ENCODE measurements at places on chromosomes 13 and 19. TPM values are rescaled to one million over a fixed set of nuclear protein-coding genes. Genes with fewer than 3 reads are reported as not detected.

CLPTM1 gene
- total RNA-seq: 26.1 TPM

DNAJC15 gene
- total RNA-seq: 29.4 TPM

PCDH17 gene
- total RNA-seq: 0.16 TPM

KRTDAP gene
- total RNA-seq: not detected

QPCTL gene
- total RNA-seq: 5.8 TPM

FAM216B gene
- total RNA-seq: not detected

LRRC4B gene
- total RNA-seq: under 0.01 TPM
